WTC11 (cell line): ENCODE measurements at places on chromosomes 2 and 18.

- DNase-seq: no peak
Measured at GRCh38 chr2:152875701-152876695, 157.6 kb downstream of the ARL6IP6 start.

DNA sequence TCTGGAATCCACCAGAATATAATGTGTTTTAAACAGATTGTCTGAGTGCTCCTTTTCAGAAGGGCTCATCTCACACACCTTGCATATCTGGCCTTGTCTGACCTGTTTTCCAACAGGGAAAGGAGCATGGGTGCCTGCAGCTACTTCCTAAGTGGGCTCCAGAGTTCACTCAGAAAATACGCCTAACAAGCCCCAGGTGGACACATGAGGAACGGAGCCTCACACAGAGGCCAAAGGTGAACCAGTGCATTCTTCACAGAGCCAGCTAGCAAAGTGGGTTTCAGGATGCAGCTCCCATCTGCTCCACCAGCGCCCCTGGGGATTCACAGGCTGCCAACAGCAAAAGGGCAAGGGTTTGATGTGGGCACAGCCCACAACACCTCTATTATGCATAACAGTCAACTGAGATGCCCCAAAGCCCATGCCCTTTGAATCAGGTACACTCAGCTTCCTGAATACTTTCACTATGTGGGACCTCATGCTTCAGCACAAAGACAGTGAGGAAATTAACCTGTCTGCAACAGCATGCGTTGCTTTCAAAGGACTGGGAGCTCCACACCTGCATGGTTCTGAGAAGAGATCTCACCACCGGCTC, 86.6 kb downstream of the CCBE1 start:
- no peak for DNase-seq

- no peak for DNase-seq
Measured at GRCh38 chr2:86624267-86624547, 542 bp upstream of the RNF103 start.

GRCh38 chr2:40488101-40488601, 36.3 kb upstream of the SLC8A1 start:
- DNase-seq: no peak

DNA sequence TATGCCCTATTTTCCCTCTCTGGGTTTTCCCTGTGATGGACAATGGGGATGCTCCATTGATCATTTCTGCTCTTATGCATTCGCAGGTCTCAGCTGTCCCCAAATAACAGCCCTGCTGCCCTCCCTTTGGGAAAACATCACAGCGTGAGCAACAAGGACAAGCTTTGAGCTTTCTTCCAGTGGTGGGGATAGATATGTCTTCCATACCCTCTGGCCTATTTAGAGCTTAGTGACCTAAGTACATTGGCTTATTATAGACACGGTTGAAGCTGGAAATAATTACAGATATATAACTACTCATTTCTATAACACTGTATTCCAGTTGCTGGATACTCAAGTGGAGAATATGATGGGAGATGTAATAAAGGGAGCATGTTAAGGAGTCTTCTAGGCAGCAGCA, 304.3 kb upstream of the MGAT5 start:
- DNase-seq: no peak

- DNase-seq: peak; percentile 39
Measured at GRCh38 chr18:45324495-45325113, 290.7 kb upstream of the SLC14A2 start.

DNA sequence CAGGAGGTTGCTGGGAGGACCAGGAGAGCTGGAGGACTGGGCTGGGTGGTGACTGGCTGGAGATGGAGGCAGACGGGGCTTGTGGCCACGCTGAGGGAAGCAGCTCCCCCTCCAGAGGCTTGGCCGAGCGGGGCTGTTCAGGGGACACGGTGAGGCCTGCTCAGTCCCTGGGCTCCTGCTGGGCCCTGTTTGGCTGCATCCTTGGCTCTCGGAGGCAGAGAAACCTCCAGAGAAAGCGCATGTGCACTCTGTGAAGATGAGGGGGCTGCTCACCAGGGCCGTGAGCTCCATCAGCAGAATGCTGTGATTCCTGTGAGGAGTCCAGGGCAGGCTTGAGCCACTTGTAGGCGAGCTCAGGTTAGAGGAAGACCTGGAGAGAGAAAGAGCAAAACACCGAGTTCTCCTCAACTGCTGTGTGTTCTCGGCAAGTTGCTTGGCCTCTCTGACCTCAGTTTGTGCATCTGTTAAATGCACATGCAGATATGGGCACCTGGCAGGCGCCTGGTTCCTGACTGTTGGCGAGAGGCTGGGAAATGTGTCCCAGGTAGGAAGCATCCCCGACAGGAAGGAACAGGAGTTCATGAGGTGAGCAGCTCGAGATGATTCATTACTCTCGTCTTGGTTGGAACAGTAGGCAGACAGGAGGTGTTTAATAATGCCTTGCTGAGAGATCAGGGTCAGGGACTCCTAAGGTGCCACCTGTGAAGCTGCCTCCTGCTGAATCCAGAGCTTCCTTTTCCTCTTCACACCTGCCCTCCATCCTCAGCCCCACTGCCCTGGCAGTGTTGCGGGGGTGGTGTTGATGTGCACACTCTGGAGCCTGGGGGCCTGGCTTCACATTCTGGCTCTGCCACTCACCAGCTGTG, 941 bp downstream of the ZAP70 start:
- DNase-seq: no peak

- DNase-seq: no peak
Measured at GRCh38 chr2:237934186-237934585, 32.6 kb upstream of the UBE2F start.
